ENCODE measurements at places on chromosomes 2 and 18.

DNA sequence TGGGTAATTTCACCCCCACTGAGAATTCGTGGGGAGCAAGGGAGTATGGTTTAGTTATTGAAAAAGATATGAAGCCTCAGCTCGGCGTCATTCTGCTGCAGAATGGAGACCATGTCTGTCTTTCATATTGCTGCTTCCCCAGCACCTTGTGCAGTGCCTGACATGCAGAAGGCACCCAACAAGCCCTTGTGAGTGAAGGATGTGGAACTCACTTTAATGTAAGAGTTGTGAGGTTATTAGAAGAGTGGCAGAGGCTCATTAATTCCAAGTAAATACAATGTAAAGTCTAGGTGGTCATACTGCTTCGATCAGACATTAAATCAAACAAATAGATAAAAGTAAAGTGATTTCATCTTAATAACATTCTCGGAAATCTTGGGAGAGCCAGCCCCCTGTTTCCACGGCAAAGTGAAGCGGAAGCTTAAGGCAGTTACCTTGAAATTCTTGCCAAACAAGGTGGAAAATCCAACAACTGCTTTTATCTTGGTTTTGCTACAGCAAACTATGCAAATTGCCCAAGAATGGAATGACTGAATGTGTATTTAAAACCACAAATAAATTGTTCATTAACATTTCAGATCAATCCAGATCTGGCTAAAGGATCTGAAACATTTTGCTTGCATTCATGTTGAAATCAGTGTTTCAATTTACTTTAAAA lies 9.6 kb downstream of the CFAP221 start:
- no peak for DNase-seq

GRCh38 chr2:126381091-126381490 lies 274.9 kb upstream of the GYPC start:
- no peak for DNase-seq

DNA sequence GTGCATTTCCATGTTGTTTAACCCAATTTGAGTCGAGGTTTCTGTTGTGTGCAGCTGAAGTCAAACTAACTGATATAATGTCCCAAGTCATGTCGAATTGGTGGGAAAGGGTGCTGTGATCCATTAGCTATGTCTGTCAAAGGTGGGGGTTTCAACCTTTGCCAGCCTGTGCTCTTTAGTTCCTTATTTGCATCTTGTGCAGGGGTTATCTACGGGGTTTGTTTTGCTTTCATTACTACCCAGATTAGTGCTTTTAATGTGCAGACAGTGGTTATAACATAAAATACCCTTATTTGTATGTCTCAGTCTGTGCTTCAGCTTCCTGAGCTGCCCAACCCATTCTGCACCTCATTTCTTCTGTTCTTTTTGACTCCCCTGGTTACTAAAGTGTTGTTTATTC lies 271.9 kb upstream of the CXCR4 start:
- no peak for DNase-seq

DNA sequence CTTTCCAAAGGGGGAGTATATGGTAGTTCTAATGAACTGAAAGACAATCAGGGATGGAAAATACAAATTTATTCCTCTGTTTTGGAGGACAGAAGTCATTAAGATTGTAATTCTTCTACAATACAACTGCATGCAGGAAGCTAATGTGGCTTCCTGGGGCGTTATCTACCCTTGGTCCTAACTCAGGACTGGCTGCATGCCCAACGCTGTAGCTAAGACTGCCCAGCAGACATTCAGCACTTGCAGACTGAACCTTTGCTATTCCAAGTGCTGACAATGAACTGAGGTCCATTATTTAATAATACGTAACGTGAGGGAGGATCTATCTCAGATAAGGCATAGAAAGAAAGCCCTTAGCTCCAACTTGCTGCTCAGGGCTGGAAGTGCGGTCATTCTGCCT lies 53.2 kb downstream of the ZAP70 start:
- DNase-seq = no peak

GRCh38 chr2:127067620-127068350 lies 39.2 kb downstream of the BIN1 start:
- DNase-seq = peak; percentile 82

DNA sequence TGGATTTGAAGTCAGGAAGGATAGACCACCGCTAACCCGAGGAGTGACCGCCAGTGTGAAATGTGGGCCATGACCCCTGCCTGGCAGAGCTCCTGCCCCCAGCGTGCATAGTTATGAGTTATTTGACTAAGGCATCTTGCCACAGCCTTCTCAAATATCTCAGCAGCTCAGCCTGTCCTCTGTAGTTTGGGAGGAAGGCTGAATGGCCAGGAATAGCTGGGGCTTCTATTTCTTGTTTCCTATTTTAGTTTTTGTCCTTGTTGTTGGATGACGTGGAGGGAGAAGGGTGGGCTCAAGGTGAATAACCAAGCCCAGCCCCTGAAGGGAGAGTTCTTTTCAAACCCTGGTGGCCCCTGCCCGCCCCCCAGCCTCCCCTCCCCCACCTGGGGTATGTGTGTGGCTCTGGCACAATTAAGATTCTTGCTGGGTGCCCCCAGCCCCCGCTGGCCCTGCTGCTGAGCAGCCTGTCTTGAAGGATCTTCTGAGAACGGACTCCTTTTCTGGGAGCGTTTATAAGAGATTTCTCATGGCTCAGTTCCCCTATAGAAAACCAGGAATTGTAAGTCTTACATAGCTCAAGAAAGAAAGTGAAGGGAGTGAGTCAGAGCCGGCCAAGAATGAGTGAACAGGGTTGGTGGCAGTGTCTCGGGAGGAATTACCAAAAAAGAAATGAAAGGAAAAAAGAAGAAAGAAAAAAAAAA lies 157.4 kb downstream of the GLI2 start:
- DNase-seq = no peak

DNA sequence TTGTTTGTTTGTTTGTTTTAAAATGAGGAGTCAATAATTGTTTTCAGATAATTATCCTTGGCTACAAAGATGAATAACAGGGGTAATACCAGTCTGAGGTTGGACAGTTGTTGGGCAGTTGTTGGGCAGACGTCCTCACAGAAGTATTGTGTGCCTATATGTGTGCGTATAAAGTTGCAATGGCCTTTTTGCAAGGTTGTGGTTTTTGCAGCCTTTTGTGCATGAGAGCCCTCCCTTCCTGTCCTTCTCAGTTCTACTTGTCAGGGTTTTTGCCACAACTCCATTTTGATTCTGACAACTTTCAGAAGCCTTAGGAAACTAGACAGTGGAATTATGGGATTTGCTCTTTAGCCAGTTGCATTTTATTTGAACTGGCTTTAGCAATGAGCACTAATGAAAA lies 6.0 kb upstream of the STK39 start:
- DNase-seq = no peak
